ENCODE measurements at places on chromosomes 4 and X. TPM values are rescaled to one million over a fixed set of nuclear protein-coding genes. Genes with fewer than 3 reads are reported as not detected.
A peak's percentile ranks its signal among the peaks of the same experiment; 100 is the strongest.

DNA sequence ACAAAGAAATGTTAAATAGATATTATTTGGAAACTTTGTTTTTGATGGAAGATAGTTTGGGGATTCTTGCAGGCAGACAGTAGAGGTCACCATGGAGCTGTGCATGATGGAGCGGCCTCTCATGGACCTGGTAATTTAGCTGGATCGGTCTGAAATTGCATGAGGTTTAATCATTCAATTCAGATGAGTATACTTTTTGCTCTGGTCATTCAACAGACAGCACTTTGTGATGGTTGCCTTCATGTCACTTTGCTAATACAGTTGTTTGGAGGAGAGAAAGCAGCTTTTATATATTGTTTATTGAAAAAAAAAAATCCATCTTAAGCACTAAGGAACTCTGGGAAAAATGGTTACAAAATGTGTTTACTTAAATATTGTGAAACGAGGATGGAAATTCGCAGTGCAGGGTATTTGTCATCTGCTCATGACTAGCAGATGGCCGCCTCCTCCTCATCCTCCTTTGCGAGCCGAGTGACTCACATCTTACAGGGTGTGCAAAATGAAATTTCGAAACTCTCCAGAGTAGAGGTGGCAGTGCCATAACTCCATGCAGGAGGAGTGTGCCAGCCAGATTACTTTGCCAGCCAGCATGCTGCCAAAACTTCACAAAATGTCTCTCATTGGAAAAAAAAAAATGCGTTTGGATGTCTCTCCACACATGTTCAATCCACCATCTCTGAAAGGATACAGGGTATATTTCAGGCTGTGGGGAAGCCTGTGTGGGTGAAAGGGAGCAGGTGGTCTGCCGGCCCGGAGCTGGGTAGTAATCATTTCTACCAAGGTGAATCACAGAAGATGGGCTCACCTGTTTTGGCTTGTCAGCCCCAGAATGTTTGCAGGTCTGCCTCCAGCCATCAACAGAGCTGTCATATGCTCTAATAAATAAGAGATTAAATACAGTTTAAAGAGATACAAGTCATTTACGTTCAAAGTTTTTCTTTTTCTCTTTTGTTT lies 314.9 kb upstream of the DIPK2B start:
- H3K4me1 ChIP-seq, result no peaks in the 10 kb centered on the region
- no peaks in the 10 kb centered on the region for H3K27me3 ChIP-seq
- no peaks in the 10 kb centered on the region for H3K36me3 ChIP-seq
- H3K4me3 ChIP-seq, result no peak overlapping the region
- H3K27ac ChIP-seq, result no peak overlapping the region

GRCh38 chr4:103197765-103198110 lies 405 bp downstream of the CENPE start:
- H3K36me3 ChIP-seq, result peaks cover 30% of the 10 kb centered on the region
- peaks cover 19% of the 10 kb centered on the region for H3K4me1 ChIP-seq
- H3K27me3 ChIP-seq, result no peaks in the 10 kb centered on the region
- peak overlapping the region; percentile 20 for H3K27ac ChIP-seq
- H3K4me3 ChIP-seq, result peak overlapping the region; percentile 87

- no peaks in the 10 kb centered on the region for H3K27me3 ChIP-seq
- no peaks in the 10 kb centered on the region for H3K4me1 ChIP-seq
- no peak overlapping the region for H3K27ac ChIP-seq
- H3K4me3 ChIP-seq, result no peak overlapping the region
These were observed 983.7 kb upstream of the LCORL start for GRCh38 chr4:19005211-19005610.

SCML2 gene
- not detected for total RNA-seq

- H3K4me1 ChIP-seq, result no peaks in the 10 kb centered on the region
- H3K27me3 ChIP-seq, result no peaks in the 10 kb centered on the region
- no peak for DNase-seq
- no peak overlapping the region for H3K27ac ChIP-seq
- H3K4me3 ChIP-seq, result no peak overlapping the region
These were observed 155.5 kb downstream of the EMCN start for GRCh38 chr4:100362366-100362765.

CLGN gene
- total RNA-seq, result not detected

- H3K4me1 ChIP-seq, result no peaks in the 10 kb centered on the region
- H3K36me3 ChIP-seq, result no peaks in the 10 kb centered on the region
- H3K4me3 ChIP-seq, result no peak overlapping the region
- peak; percentile 87 for DNase-seq
- H3K27ac ChIP-seq, result no peak overlapping the region
These were observed 33.5 kb upstream of the DCX start for GRCh38 chrX:111445485-111445884.

GRCh38 chrX:13579661-13580060 lies 10.3 kb downstream of the EGFL6 start:
- no peak overlapping the region for H3K27ac ChIP-seq
- no peak overlapping the region for H3K4me3 ChIP-seq
- no peaks in the 10 kb centered on the region for H3K36me3 ChIP-seq
- no peaks in the 10 kb centered on the region for H3K27me3 ChIP-seq
- H3K4me1 ChIP-seq, result no peaks in the 10 kb centered on the region

DNA sequence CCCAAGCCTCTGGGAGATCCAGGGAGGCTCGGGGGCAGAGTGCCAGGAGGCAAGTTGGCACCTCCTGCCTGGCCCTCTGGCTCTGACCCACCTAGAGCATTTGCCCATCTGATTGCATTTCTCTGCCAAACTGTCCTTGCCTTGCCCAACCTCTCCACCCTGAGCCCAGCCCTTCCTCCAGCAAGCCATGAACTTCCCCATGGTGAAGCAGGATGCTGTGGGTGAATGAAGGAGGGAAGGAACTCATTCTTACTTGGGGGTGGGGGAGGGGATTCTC lies 9.3 kb upstream of the CNGA2 start:
- H3K4me1 ChIP-seq, result no peaks in the 10 kb centered on the region
- no peaks in the 10 kb centered on the region for H3K27me3 ChIP-seq

GRCh38 chr4:3801931-3802550 lies 35.9 kb downstream of the ADRA2C start:
- no peak overlapping the region for H3K4me3 ChIP-seq
- no peaks in the 10 kb centered on the region for H3K4me1 ChIP-seq
- no peaks in the 10 kb centered on the region for H3K36me3 ChIP-seq
- no peak overlapping the region for H3K27ac ChIP-seq

- no peak within 1 kb of the TSS for H3K27ac ChIP-seq
- H3K27me3 ChIP-seq, result no peaks in the 10 kb centered on the region
- H3K4me3 ChIP-seq, result no peak within 1 kb of the TSS
These were observed at the start of gene PRDM5 for GRCh38 chr4:120922381-120923206. PRDM5 (minus strand) TSS chr4:120922726; CDS start chr4:120922608, 118 bp downstream.

DNA sequence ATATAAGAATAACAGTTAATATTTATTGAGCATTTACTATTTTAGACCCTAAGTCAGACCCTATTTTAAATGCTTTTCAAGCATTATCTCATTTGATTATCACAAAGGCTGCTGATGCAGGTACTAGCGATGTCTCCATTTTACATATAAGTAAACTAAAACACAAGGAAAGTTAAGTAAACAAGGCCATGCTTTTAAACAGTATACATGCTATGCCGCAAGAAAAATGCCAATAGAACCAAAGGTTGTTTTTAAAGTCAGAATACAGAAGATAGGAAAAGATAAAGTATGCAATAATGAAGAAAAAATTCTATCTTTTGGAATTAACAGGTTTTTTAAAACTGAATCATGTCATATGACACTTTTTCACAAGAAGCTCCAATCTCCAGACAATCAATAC lies 26.2 kb downstream of the RFC1 start:
- H3K4me1 ChIP-seq, result no peaks in the 10 kb centered on the region
- no peak overlapping the region for H3K27ac ChIP-seq
- H3K27me3 ChIP-seq, result no peaks in the 10 kb centered on the region
- no peak overlapping the region for H3K4me3 ChIP-seq

DNA sequence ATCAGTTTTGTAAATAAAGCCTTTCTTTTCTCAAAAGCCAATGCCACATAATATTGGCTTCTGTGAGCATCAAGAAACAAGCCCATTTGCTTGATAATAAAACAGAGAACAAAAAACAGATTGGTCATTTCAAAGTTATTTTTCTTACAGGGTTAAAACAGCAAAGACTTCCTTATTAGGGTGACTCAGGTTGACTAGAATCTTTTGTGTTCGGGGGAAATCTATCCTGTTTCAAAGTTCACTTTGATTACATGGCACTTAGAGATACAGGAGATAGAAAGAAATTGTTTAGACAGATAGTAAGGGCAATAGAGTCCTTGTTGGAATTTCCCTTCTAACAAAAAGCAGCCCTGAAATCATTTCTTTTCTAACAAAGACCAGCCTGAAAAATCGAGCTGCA lies 170.0 kb upstream of the GLRA2 start:
- H3K27ac ChIP-seq, result no peak overlapping the region
- DNase-seq, result no peak
- no peaks in the 10 kb centered on the region for H3K27me3 ChIP-seq

- peaks cover 3% of the 10 kb centered on the region for H3K4me1 ChIP-seq
- no peak overlapping the region for H3K27ac ChIP-seq
- H3K36me3 ChIP-seq, result no peaks in the 10 kb centered on the region
- H3K27me3 ChIP-seq, result 0 out of 2 replicates have a peak, but pooled peaks cover 3% of the 10 kb centered on the region
- no peak for DNase-seq
These were observed 36.3 kb upstream of the REST start for GRCh38 chr4:56871371-56871866.

DNA sequence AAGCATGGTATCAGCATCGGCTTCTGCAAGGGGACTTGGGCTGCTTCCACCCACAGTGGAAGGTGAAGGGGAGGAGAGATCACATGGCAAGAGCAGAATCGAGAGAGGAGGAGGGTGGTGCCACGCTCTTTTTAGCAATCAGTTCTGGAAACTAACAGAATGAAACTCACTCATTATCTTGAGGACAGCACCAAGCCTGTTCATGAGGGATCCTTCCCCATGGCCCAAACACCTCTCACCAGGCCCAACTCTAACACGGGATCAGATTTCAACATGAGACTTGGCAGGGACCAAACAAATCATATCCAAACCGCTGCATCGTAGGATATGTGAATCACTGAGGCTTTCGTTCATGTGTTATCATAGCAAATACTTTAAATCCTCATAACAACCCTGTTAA lies 125.5 kb downstream of the GPC3 start:
- H3K36me3 ChIP-seq, result no peaks in the 10 kb centered on the region
- DNase-seq, result no peak
- H3K4me3 ChIP-seq, result no peak overlapping the region
- H3K4me1 ChIP-seq, result no peaks in the 10 kb centered on the region

DNA sequence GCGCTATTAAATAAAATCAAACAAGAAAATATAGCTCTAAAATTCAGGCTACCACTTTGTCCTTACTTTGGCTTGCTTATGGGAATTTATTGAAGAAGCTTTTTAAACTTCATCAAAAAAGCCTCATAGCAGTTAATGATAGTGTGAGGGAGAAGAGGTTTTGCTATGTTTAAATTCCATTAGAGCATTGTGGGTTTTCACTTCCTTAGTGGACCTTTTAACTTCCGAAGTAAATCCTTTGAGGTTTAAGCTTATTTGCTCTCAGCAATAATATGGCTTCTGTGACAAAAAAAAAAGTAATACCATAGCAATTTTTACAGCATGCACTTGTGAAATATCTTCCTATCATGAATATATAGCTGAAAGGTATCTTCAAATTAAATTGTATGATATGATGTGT lies 120.2 kb upstream of the NDST4 start:
- H3K27me3 ChIP-seq, result no peaks in the 10 kb centered on the region
- no peaks in the 10 kb centered on the region for H3K36me3 ChIP-seq
- H3K4me1 ChIP-seq, result no peaks in the 10 kb centered on the region
- no peak overlapping the region for H3K4me3 ChIP-seq
- H3K27ac ChIP-seq, result no peak overlapping the region

PAGE1 gene
- total RNA-seq, result not detected

DNA sequence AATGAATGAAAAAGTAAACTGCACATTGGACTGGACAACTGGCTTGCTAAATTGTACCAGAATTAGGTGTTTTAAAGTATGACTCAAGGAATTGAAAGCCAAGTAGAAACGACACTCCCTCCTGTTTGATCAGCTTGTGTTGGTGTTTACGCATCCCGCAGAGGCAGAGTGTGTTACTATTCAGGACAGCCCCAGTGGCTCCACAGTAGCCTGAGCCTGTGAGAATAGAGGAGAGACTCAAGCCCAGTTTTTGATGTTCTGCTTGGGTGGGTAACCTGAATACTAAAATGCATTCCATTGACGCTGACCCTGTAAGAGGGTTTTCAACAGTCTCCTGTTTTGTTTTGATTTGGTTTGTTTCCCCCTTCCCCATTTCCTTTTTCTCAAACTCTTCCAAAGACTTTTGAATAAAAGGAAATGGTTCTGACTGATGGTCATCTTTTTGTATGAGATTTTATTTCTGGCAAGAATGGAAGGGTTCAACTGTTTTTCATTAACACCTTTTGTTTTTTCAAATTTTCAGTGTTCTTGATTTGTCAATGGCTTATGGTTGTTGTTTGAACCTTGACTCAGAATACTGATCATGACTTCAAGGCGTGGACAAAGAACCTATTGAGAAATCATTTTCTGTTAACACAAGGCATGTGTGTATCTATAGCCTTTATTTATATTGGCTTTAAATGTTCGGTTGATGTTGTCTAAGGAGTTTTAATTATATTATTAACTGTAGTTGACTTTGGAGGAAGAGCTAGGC lies 10.2 kb downstream of the ADGRL3 start:
- H3K4me3 ChIP-seq, result no peak overlapping the region
- H3K27ac ChIP-seq, result no peak overlapping the region
- H3K27me3 ChIP-seq, result no peaks in the 10 kb centered on the region
- no peak for DNase-seq
- H3K4me1 ChIP-seq, result no peaks in the 10 kb centered on the region

NEUROG2 gene
- total RNA-seq, result 9.6 TPM

DNA sequence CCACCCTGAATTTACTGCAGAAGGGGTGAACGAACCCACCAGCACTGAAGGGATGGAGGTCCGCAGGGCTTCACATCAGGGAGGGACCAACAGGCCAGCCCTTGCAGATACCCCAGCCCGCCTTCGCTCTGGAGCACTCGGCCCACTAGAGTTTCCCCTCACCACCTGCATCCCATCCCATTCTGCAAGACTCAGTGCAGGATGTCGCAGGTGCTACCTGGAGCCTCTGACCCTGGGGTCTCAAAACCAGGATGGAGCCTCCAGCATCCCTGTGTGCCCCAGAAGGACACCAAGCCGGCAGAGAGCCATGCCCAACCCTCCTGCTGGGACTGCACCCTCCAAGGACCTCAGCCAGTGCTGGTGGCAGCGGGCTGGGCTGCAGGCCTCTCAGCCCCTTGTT lies 57.6 kb upstream of the ADRA2C start:
- H3K27me3 ChIP-seq, result no peaks in the 10 kb centered on the region
- no peak overlapping the region for H3K4me3 ChIP-seq
- no peak overlapping the region for H3K27ac ChIP-seq
- no peaks in the 10 kb centered on the region for H3K36me3 ChIP-seq

GRCh38 chr4:125440814-125441213 lies 126.1 kb downstream of the FAT4 start:
- no peak for DNase-seq
- H3K4me1 ChIP-seq, result no peaks in the 10 kb centered on the region
- H3K27me3 ChIP-seq, result no peaks in the 10 kb centered on the region
- H3K4me3 ChIP-seq, result no peak overlapping the region
- H3K36me3 ChIP-seq, result no peaks in the 10 kb centered on the region
- H3K27ac ChIP-seq, result no peak overlapping the region

TECRL gene
- total RNA-seq, result not detected

EPGN gene
- not detected for total RNA-seq

DNA sequence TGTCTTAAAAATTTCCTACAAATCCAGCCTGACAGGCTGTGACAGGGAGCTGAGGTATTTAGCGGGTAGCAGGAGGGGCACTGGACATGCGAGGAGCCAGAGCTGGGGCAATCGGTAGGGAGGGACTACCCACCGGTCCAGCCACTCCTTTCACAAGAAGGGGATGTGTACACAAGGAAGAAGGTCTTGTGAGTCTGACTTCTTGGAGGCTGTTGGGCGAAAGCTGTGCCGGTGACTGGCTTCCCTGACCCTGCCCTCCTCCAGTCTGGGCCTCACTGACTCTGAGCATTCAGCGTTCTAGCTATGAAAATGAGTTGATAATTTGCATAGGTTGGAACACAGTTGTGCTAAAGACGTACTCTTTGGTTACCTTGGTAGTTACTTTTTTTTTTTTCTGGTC lies 12.7 kb upstream of the CXCL8 start:
- H3K27ac ChIP-seq, result no peak overlapping the region
- DNase-seq, result no peak
- no peak overlapping the region for H3K4me3 ChIP-seq
- no peaks in the 10 kb centered on the region for H3K36me3 ChIP-seq

Data from Karpas-422 (cell line).